ENCODE measurements at places on chromosomes 2 and 18.
A peak's percentile ranks its signal among the peaks of the same experiment; 100 is the strongest.

DNA sequence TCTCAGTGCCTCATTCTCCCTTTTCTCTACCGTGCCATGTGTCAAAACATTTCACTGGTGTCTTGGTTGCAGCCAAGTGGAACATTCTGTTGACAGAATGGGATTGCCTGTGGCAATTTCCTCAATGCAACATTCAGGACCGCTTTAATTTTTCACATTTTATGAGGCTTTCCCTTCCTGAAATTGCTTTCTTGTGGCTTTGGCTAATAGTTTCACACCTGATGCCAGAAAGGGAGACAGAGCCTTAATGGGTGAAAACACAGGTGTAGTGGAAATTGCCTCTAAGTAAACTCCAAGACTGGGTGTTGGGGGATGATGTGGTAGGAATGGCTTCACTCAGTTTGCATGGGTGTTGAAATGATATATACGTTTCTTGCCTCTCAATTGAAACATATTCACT, 278.3 kb downstream of the TSN start:
- DNase-seq = no peak

GRCh38 chr18:42574871-42575270, 540.6 kb downstream of the RIT2 start:
- no peak for DNase-seq

DNA sequence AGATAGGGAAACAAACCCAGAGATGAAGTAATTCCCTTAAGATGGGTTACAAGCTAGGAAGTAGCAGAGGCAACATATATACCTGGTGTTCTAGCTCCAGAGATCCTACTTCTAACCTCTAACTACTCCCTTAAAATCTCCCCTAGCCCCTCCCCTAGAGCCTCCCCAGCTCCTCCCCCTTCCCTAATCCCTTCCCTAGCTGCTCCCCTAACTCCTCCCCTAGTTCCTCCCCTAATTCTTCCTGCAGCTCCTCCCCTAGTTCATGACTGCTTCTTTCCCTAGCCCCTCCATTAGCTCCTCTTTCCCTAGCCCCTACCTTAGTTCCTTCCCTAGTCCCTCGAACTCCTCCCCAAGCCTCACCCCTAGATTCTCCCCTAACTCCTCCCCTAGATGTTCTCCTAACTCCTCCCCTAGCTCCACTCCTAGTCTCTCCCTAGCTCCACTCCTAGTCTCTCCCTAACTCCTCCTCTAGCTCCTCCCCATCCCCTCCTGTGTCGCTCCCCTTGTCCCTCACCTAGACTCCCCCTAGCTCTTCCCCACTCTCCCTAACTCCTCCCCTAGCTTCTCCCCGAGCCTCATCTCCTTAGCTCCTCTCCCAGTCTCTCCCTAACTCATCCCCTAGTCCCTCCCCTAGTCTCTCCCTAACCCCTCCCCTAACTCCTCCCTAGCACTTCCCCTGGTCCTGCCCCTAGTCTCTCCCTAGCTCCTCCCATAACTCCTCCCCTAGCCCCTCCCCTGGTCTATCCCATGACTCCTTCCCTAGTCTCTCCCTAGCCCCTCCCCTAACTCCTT, 108.9 kb downstream of the CD226 start:
- DNase-seq = peak; percentile 34

- DNase-seq = no peak
Measured at GRCh38 chr2:235506997-235507615, 13.3 kb downstream of the AGAP1 start.

DNA sequence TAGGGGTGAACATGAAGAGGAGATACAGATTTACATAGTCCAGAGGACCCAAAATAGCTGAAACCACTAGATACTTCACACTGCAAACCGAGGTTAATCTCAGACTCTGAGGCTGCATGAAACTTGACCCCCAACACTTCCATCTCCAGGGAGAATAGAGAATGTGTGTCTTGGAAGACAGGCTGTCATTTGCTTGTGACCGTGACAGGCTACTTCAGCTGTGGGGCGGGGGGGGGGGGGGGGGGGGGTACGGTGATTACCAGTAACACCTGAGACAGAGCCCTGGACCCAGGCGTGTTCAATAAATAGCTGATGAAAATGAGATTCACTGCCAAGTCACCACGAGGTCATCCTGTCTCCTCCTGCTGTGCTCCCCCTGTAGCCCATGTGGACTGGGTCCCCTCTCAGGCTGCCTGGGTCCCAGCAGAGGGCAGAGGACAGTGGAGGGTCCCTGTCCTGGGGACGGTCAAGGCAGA, 5.7 kb upstream of the KLHL29 start:
- no peak for DNase-seq

DNA sequence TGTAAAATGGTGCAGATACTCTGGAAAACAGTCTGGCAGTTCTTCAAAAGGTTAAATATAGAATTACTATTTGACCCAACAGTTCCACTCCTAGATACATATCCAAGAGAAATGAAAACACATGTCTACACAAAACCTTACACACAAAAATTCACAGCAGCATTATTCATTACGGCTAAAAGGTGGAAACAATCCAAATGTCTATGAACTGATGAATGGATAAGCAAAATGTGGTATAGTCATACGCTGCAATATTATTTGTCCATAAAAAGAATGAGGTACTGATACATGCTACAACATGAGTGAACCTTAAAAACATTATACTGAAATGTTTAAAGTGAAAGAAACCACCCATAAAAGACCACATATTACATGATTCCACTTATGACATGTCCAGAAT, 4.0 kb downstream of the CYP27C1 start:
- DNase-seq = no peak

GRCh38 chr2:241940329-241940728, 70.8 kb downstream of the RTP5 start:
- no peak for DNase-seq

Measured in H54 (cell line).